ENCODE measurements at places on chromosomes 13 and 19. TPM values are rescaled to one million over a fixed set of nuclear protein-coding genes. Genes with fewer than 3 reads are reported as not detected.
A peak's percentile ranks its signal among the peaks of the same experiment; 100 is the strongest.

DNA sequence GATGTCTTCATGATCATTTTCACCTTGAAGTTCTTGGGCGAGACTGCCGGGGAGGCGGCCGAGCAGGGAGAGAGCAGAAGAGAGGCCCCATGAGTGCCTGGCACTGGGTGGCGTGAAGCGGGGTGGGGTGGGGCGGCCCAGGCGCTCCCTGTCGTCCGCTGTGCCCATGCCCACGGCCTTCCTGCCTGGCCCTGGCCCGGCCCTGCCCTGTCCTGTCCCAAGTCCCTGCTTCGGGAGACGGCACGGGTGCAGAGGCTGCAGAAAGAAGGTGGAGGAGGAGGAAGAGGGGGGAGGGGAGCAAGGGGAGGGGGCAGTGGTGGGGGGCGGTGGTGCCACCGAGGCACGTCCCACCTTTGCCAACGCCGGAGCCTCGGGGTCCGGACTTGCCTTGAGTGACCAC is 118.4 kb downstream of the PTPRS start:
- no peak for DNase-seq
- no peaks in the 10 kb centered on the region for H3K27me3 ChIP-seq
- H3K4me3 ChIP-seq = no peak overlapping the region
- no peaks in the 10 kb centered on the region for H3K4me1 ChIP-seq
- peaks cover 85% of the 10 kb centered on the region for H3K36me3 ChIP-seq

DNA sequence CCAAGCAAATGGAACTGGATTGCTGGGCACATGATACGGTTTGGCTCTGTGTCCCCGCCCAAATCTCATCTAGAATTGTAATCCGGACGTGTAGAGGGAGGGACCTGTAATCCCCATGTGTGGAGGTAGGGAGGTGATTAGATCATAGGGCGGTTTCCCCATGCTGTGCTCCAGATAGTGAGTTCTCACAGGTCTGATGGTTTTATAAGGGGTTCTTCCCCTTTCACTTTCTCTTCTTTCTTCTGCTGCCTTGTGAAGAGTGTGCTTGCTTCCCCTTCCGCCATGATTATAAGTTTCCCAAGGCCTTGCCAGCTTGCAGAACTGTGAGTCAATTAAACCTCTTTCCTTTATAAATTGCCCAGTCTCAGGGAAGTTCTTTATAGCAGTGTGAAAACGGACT is 32.6 kb upstream of the MTIF3 start:
- H3K27me3 ChIP-seq = no peaks in the 10 kb centered on the region
- no peak overlapping the region for H3K4me3 ChIP-seq
- no peak overlapping the region for H3K27ac ChIP-seq

DNA sequence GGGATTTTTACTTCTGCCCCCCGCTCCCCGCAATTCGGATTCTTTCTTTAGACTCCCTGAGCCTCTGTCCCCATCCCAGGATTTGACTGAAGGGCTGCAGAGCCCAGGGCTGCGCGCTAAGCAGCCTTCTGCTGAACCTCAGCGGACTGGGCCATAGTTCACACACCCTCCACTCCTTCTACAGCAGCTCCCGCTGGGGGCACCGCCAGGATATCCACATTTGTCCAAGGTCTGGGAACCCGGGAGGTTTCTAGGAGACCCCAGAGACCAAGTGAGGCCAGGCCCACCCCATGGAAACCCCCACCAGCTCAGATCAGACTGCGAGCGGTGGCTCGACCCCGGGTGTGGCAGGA is 463.3 kb downstream of the ITGBL1 start:
- DNase-seq = no peak
- no peak overlapping the region for H3K27ac ChIP-seq
- H3K27me3 ChIP-seq = no peaks in the 10 kb centered on the region
- no peaks in the 10 kb centered on the region for H3K36me3 ChIP-seq
- no peak overlapping the region for H3K4me3 ChIP-seq

GRCh38 chr19:10752237-10752912 is 34.5 kb downstream of the DNM2 start:
- no peak overlapping the region for H3K4me3 ChIP-seq
- H3K36me3 ChIP-seq = no peaks in the 10 kb centered on the region
- peak overlapping the region; percentile 73 for H3K27ac ChIP-seq
- DNase-seq = no peak
- no peaks in the 10 kb centered on the region for H3K27me3 ChIP-seq
- H3K4me1 ChIP-seq = peaks cover 56% of the 10 kb centered on the region

The SWSAP1 gene
- 2.4 TPM for total RNA-seq

Measured in tibial nerve (tissue), 4 donors.